ENCODE measurements at places on chromosomes 4 and X.

DNA sequence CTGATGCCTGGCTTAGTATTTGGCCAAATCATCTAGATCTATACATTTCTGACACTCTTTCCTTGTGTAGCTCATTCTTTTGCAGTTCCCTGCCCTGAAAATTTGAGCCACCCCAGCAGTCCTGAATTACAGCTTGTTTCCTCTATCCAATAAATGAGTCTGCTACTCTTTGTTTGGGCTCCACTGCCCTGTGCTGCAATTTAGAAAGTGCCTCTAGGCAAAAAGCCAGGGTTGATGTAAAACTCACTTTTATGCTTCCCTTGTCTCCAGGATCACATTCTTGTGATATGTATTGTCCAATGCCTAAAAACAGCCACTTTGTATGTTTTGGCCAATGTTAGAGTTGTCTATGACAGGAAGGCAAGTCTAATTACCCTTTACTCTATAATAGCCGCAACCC is 101.7 kb upstream of the MAP3K15 start:
- DNase-seq: no peak

- no peak for DNase-seq
Measured at GRCh38 chr4:144721994-144722393, 76.0 kb downstream of the HHIP start.

DNA sequence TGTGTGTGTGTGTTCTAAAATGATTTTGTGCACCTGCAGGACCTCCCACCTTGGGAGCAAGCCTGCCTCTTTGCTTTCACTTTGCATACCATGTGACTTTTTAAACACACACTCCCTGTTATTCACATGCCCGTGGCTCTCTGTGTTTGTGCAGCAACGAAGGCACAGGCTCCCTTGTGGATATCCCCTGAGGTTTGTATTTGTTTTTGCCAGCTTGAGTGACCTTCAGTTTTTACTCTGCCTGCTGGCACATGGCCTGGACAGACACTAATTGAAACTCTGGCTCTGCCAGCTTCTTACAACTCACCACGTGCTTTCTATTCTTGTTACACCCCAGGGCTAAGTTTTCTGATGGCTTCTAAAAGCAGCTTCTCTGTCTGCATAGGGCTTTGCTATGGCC is 885.8 kb downstream of the SH3BGRL start:
- DNase-seq: no peak

GRCh38 chr4:146283758-146284651 is 69.7 kb downstream of the REELD1 start:
- no peak for DNase-seq

GRCh38 chr4:75736862-75737261 is 12.5 kb downstream of the USO1 start:
- no peak for DNase-seq

- DNase-seq: no peak
Measured at GRCh38 chrX:17633546-17633945, 103.7 kb upstream of the SCML1 start.

- no peak for DNase-seq
Measured at GRCh38 chr4:56979421-56980072, 851 bp downstream of the POLR2B start.

GRCh38 chr4:146105464-146105863 is 70.1 kb upstream of the LSM6 start:
- no peak for DNase-seq

DNA sequence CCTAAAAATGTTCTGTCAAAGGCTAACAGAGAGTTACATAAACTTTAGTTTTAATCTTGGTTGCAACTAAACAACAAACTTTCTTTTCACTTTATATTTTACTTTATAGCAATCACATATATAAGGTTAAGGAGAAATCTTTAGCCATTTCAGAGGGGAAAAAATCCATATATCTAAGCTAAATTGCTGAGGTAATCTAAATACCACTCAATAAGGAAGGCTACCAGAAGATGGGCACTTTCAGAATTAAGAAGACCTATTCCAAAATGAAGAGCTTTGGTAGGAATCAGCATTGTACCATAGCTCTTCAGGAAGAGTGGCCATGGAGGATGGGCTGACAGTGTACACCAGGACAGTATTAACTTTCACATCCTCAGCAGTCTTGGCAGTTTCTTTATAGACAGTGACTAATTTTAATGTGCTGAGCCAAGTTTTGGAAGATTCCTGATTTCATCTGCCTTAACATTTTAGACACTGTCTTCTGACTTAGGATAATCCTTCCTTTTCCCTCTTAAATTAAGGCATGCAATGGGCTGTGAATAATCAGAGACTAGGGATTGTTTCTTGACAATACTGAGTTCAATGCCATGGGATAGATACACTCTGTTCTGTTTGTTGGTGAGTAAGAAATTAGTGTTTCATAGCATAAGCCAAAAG is 7.1 kb downstream of the FAT4 start:
- DNase-seq: no peak

- DNase-seq: no peak
Measured at GRCh38 chr4:138734746-138735145, 280.8 kb upstream of the NOCT start.

DNA sequence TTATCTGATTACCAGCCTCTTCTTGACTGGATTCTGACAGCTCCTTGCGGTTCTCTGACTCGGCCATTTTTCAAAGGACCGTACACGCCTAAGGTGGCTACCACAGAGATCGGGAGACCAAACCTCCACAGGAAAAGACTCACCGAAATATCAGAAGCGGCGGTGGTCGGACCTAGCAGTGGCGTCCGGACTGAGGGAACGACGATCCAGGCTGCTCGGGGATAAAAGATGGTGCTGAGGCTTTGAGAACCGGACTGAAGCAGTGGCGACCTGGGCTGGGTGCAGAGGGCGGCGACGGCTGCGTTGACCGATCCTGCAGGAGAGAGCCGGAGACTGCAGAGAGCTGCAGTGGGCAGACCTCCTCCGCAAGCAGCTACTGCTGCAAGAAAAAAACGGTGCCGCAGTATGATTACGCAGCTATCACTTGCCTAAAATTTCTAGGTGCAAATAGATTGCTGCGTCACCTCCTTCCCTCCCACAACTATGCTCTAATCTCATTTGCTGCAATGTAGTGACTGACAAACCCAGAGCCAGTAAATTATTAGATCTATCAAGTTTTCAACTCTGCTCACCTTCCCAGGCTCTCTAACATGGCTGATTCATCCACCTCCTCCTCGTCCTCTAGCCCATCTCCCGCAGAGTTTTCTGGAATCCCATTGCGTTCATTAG is at the start of gene NAP1L2:
Gene NAP1L2, minus strand, starts transcription at position 426 of the 669 bp plus-strand sequence. Its CDS starts 359 bp downstream, at position 67.
- DNase-seq: no peak

DNA sequence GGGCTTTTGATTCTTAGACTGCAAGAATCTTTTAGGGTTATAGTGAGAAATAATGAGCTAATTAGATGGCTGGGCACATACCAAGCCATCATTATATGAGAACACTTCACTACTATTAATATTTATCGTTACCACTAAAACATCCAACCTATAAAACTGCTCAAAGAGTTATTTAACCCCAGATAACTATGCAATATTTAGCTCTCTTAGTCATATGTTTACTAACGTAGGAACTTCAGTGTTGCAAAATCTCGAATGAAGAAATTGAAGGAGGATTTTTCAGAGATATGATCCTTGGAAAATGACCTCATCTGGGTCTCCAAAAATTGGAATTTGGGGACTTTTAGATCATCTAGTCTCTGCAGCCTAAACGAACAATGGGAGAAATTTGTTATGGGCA is 265.0 kb upstream of the RPS6KA3 start:
- DNase-seq: no peak

DNA sequence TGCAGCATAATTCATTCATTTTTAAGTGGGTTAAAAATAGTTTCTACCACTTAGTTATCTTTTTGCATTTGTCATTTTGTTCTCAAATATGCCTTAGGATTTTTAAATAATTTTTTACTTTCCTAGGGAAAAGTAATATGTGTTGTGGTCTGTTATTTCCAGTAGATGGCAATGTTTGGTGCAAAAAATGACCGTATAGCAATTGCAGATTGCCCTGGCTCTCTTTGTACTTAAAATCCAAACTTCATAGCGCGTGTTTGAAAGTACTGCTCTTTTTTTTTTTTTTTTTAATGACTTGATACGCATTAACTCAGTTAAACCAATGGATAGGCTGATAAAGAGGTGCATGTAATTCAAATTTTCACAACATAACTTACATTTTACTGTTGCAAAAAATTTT is 74.4 kb upstream of the RBMX start:
- no peak for DNase-seq

DNA sequence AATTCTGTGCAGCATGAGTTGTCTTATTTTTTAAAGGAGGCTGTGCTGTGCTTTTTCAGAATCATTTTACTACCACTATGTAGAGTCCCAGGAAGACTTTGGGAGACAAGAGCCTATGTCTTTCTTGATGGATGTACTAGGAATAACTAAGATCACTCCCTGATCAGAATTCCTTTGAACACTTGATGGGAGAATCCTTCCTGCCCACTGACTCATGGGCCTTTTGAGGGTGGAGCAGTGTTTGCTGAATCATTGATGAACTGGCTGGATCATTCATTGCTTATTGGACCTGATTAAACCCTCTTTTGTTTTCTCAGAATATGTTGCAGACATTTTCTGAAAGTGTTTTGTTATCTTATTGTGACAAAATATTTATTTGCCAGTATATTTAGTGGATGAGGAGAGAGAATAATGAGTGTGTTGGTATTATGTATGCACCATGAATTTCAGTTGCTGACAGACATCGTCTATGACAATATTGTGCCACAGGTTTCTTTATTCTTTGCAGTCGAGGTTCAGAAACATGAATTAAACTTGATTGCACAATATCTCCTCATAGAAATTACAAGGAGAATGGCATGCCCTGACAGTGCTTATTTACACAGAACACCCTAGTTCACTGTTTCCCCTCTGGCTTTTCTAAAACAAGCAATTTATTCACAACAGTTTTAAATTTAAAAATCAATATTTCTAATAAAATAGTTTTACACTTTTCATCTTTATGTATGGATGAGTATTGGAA is 36.3 kb downstream of the POU4F2 start:
- DNase-seq: no peak

DNA sequence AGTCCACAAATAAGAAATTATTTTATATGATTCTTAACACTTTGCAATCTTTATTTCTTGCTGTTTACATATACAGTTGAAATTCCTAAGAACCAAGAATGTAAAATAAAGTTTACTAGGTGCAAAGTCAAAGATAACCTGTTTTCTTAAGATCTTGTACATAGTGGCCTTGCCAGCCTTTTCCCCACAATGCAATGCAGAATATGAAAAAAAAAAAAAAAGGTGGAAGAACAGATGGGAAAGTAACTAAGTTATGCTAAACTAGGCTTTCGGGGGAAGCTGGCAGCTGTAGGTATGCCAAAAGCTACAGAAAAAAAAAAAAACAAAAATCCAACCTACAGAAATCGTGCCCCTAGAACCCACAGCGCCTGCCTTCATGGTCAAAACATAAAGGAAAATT is 1588.4 kb downstream of the STIM2 start:
- no peak for DNase-seq

- DNase-seq: no peak
Measured at GRCh38 chr4:15989424-15989823, 26.4 kb upstream of the FGFBP2 start.

GRCh38 chrX:116863029-116863428 is 400.3 kb upstream of the CT83 start:
- no peak for DNase-seq

DNA sequence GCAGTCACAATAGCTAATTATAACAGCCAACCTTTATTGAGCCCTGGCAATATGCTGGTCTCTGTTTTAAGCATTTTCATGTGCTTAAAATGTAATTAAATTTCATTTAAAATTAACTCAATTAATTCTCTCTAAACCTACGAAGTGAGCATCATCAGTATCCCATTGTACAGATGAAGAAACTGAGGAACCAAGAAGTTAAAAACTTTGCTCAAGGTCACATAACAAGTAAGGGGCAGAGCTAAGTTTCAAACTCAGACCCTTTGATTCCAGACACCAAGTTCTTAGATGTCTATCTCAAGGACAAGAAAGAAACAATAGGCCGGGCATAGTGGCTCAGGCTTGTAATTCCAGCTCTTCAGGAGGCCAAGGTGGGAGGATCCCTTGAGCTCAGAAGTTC is 55.9 kb upstream of the NFKB1 start:
- no peak for DNase-seq

DNA sequence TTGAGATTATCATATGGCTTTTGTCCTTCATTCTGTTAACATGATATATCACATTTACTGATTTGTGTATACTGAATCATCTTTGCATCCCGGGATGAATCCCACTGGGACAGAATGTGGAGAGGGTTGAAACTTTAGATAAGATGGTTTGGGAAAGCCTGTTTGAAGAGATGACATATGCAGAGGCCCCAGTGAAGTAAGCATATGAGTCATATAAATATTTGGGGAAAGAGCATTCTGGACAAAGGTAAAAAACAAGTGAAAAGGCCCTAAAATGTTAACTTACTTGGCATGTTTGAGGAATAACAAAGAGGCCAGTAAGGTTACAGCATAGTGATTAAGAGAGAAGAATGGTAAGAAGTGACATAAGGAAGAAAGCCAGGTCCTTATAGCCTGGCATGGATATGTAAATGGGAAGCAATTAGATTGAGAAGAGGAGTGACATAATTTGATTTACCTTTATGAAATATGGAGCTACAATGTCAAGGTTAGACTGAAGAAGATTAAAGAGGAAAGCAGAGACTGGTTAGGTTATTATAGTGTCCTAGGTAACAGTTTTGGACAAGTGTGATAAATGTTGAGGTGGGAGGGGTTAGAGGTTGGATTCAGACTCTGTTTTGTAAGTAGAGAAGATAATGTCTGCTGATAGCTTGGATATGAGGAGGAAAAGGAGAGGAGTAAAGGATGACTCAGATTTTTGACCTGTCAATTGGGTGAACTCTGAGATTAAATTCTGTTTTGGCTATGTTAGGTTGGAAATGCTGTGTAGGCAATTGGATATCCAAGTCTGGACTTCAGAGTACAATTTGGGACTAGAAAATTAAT is 54.6 kb upstream of the DRP2 start:
- DNase-seq: no peak

GRCh38 chrX:50157545-50158135 is 43.2 kb downstream of the AKAP4 start:
- no peak for DNase-seq

GRCh38 chrX:20352935-20353336 is 86.2 kb upstream of the RPS6KA3 start:
- no peak for DNase-seq

DNA sequence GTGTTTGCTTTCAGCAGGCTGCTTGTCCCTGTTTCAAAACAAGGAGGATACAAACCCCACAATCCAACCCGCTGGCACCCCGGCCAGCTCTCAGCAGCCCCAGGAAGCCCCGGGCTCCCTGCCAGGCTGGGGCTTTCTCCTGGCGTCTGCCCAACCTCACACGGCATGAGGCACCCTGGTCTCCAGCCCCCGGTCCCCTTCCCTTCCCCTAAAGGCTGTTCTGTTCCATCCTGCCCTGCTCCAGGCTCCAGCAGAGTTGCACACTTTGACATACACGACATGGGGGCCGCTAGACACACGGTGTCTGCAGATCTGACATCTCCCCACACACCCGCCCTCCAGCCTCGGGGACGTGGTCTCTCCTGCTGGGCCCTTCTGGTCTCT is 107.7 kb upstream of the ADRA2C start:
- DNase-seq: no peak

- DNase-seq: no peak
Measured at GRCh38 chr4:83358410-83358809, 23.8 kb upstream of the HPSE start.

GRCh38 chr4:185671066-185671465 is 135.8 kb upstream of the PDLIM3 start:
- no peak for DNase-seq

GRCh38 chr4:116357758-116358157 is 727.6 kb downstream of the TRAM1L1 start:
- no peak for DNase-seq

- no peak for DNase-seq
Measured at GRCh38 chrX:17563515-17563914, 173.8 kb upstream of the SCML1 start.

- DNase-seq: no peak
Measured at GRCh38 chr4:39124885-39125599, 57.3 kb upstream of the WDR19 start.
